Lung microvascular endothelial cell (primary cell): ENCODE measurements at places on chromosomes 5 and 9.

GRCh38 chr5:130286971-130287370, 382.7 kb downstream of the CHSY3 start:
- DNase-seq: no peak

DNA sequence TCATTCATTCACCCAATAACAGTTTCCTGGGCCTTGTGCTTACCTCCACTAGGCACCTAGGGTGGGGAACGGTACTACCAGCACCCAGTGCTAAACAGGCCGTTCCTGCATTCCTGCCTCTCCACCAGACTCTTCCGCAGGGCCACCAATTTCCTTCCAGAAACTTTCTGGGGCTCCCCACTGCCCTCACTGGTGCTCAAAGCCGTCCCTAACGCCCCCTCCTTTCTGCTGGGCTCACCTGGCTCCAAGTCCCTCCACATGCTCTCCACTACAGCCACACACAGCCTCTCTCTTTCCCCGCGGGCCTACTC, 1.4 kb downstream of the PHF19 start:
- DNase-seq: no peak

DNA sequence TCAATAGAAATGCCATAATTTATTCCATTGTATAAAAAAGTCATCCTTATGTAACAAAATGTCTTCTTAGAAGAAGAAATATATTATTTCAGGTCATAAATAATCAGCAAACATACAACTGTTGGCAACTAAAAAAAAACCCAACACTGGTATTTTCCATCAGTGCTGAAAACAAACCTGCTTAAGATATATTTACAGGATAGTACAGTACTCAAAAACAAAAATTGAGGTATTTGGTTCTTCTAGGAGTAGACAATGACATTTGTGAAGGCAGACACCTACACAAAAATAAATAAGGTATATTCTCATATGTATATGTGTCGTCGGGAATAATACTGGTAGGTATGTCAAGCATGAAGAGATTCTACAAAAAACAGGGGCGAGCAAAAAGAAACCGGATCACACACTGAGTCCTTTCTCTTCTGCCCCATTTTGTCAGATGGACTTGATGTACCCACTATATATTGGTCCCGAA, 2.9 kb downstream of the DUSP1 start:
- no peak for DNase-seq

GRCh38 chr9:86238861-86239770, 20.3 kb downstream of the C9orf153 start:
- no peak for DNase-seq

DNA sequence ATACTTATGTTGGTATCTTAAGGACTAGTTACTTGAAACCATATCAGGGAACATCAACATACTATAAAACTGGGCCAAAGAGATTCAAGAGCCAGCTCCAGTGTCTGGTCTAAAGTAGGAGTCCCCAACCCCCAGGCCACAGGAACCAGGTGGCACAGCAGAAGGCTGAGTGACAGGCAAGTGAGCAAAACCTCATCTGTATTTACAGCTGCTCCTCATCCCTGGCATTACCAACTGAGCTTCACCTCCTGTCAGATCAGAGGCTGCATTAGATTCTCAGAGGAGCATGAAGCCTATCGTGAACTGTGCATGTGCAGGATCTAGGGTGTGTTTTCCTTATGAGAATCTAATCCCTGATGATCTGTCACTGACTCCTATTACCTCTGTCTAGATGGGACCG, 581.6 kb upstream of the CDH9 start:
- no peak for DNase-seq

DNA sequence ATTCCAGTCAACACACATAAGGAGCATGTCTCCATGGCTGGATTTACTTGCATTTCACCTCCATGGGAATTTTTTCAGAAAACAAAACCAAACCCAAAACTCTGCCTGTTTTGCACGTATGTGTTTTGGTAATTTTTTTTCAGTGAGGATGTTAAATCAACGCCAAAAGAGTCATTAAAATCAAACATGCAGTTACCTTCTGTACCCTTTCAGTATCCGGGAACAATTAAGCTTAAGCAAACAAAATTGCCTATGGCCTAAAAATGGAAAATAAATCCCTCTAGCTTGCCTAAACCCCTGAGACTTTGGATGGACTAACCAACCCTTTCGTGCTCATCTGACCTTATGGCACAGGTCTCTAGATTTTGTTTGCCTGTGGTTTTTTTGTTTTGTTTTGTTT, 209.2 kb upstream of the KLF4 start:
- no peak for DNase-seq

DNA sequence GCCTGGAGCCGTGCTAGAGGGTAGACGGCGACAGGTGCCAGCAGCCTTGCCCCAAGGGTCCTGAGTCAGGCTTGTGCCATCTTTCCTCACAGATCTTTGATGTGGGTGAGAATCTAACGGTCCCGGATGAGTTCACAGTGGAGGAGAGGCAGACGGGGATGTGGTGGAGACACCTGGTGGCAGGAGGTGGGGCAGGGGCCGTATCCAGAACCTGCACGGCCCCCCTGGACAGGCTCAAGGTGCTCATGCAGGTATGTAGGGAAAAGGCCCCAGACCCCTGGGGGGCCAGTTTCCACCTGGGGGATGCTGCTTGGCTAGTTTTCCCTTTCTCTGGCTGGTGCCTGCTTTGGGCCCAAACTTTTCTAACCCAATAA, 24.0 kb downstream of the PTGES2 start:
- DNase-seq: no peak

DNA sequence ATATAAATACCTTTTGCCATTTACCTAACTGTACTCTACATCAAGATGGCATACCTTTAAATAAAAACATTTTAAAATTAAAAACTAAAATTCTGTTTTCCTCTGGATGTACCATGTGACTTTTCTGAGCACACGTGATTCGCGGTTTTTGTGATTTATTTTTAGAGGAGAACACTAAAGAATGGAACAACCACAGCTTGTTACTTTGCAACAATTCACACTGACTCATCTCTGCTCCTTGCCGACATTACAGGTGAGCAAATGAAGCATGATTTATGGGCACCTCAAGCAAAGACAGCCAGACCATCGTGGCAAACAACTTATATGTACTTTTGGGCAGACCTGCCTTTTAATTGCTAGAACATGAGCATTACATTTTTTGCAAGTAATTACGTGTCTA, 61.3 kb downstream of the GDA start:
- DNase-seq: no peak

- DNase-seq: no peak
These were observed 15.5 kb upstream of the MEGF9 start for GRCh38 chr9:120729791-120730241.

DNA sequence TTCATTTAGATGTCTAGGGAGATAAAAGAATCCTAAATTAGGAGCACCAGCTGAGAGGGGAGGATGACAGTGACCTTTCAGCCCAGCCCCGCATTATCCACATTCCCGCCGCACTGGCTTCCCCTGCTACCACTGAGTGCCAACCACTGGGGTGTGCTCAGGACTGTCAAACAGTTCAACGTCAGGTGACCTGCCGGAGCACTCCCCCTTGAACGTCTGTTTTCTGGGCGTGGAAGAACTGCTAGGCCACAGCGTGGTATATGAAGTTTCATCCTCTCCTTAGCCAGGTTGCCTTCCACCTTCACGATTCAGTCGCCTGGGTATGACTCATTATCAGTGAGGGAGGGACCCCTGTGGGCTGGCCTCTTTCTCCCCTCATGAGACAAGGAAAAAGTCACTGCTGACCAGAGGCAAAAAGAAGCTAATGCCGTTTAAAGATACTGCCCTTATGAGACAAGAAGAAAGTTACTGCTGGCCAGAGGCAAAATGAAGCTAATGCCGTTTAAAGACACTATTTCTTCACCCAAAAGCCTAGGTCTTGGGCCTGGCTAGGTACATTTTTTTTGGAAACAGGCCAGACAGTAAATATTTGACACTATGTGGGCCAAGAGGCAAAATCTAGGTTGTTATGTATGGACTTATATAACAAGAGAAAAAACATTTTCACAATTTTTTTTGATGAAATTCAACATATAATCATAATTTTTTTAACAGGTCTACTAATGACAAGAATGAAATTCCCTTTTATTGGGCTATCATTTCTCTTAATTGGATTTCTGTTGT, 4.6 kb downstream of the NMRK1 start:
- no peak for DNase-seq

GRCh38 chr9:104838958-104839357, 75.0 kb downstream of the NIPSNAP3B start:
- no peak for DNase-seq

DNA sequence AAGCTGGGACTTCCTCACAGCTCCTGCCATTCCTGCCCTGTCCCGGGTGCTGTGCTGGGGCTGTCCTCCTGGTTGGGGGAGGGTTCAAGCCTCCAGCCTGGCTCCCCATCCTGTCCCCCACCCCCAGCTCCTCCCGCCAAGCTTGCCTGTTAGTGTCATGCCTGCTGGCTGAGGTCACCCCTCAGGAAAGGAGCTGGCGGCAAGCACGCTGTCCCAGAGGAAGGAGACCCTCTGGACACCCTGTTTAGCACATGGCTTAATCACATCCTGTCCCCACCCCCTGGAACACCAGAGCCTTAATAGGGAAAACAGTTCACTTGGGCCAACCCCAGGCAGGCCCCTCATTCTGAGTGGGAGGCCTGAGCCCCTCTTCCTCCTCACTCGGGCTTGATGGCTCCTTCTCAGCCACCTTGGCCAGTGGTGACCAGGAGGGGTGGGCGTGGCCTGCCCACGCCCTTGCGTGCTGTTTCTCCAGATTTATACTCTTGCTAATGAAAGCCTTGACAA, 9.2 kb upstream of the PHYHD1 start:
- peak; percentile 76 for DNase-seq

- no peak for DNase-seq
These were observed 3.1 kb downstream of the NIPAL4 start for GRCh38 chr5:157463081-157463480.

DNA sequence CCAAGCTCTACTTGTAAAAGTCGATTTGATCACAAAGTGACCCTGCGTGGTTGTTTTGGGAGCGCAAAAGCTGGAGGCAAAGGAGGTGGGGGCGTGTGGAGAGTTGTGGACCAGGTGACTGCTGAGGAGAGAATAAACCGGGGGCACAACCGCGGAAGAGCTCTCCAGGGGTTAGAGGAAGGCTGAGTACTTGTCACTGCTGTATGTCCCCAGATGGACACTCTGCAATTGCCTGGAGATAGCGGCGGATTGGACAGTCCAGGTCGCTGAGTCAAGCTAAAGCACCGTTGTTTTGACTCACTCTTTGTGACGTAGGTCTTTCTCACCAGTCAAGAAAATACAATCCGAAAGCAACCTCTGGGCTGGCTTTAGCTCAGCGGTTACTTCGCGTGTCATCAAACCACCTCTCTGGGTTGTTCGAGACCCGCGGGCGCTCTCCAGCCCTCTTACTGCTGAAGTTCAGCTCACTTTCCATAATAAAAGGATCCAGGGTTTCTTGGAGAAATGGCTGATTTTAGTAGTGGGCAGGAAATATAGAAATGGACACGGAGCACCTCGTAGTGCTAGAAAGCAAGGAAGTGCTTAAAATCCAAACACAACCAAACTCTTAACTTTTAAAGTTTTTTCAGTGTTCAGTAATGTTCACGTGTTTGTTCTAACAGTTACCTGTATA, 25.7 kb downstream of the ZMAT2 start:
- peak; percentile 90 for DNase-seq

DNA sequence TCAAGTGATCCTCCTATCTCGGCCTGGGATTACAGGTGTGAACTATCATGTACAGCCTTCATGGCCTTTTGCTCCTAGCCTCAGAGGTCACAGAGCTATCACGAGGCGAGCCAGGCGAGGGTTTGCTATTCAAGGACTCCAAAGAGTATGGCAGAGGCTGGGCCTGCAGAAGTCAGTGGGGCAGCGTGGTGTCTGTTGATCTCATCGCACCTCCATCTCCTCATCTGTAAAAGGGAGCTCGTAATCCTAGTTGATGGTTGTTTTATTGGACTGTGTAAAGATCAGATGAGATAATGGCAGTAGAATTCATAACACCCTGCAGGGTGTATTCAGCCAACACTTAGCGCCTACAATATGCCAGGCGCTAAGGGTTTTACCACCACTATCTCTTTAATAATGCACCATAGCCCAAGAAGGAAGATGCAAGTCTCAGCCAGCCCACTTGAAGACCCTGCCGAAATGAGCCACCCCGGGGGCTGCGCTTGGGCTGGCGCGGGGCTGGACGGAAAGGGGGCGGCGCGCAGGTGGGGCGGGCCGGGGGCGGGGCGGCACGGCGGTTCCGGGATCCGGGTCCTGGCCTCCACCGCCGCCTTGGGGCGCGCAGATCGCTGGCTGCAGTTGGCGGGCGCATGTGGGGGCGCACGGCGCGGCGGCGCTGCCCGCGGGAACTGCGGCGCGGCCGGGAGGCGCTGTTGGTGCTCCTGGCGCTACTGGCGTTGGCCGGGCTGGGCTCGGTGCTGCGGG, at the start of gene GALNT12:
Gene GALNT12, plus strand, starts transcription at position 601 of the 744 bp plus-strand sequence. Its CDS starts 29 bp downstream, at position 630.
- no peak for DNase-seq

- no peak for DNase-seq
These were observed 47.3 kb downstream of the MED27 start for GRCh38 chr9:132032238-132032950.

DNA sequence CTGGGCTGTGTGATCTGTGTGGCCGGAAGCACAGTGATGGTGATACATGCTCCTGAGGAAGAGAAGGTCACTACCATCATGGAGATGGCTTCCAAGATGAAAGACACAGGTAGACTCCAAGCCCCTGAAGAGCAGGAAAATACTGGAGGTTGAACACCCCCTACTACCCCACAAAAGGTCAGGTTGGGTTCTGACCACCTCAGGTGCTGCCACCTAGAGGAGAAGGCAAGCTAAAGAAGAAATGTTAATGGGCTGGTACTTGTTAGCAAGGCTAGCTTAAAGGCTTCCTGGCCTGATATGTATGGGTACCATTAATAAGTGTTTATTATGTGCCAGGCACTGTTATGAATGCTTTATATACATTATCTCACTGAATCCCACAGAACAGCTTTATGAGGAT, 11.7 kb downstream of the NIPAL4 start:
- peak; percentile 47 for DNase-seq

- no peak for DNase-seq
These were observed 123.5 kb downstream of the SLC24A2 start for GRCh38 chr9:19665146-19665863.

- DNase-seq: no peak
These were observed 246.6 kb downstream of the HSPA4 start for GRCh38 chr5:133298447-133298846.

DNA sequence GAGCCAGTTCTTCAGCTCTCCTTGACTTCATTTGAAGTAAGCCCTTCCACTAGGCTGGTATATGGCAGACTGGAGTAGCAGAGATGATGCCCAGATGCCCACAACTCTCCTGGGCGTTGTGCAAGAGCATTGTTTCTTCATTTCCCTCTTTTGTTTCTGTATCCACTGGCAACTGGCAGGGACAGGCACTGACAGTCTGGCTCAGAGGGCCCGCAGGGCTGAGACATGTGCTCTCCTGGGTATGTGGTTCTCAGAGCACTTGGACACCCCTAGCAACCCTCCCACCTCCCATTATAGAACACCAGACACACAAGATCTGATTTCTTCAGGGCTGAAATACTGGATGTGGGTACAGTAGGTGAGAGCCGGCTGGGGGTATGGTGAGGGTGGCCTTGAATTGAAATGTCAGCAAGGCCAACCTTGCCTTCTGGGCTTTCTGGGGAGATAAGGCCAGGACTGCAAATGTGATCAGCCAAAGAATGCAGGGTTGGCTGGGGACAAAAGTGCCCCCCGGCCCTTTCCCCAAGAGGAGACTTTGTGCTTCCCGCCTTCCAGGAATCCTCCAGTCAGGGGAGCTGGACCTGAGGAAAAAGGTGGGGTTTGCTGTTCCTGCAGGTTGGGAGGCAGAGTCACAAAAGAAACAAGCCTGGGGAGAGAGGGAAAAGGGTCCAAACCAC, 28.6 kb upstream of the CTNNA1 start:
- DNase-seq: peak; percentile 66
